ENCODE measurements at places on chromosomes 2 and 18.

DNA sequence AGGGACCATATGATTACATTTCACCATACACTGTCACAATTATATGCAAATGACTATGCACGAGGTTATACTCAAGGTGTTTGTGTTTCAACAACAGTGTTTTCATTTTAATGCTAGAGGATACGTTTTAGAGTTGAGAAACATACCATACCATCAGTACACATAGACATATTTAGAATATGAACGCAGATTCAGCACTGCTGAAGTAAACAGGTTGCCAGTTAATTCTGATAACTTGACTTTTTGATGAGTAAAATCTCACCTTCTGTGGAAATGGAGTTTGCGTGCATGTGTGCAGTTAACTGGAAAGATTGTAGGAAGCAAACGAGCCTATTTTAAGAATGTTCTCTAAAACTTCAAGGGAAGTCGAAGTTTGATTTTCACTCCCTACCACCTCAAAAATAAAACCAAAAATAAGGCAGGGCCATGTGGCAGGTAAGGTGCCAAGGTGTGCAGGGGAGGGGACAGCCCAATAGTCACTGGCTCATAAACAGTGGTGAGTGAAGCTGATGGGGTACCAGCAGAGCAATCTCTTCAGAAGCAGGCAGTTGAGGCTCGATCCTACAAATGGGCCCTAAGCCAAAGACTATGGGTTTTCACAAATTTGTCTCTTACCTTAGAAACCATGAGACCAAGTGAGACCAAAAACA lies 213.1 kb downstream of the IKZF2 start:
- no peak for DNase-seq

- DNase-seq, result no peak
Observed at GRCh38 chr2:146123256-146123655, 1603.3 kb upstream of the ZEB2 start.

DNA sequence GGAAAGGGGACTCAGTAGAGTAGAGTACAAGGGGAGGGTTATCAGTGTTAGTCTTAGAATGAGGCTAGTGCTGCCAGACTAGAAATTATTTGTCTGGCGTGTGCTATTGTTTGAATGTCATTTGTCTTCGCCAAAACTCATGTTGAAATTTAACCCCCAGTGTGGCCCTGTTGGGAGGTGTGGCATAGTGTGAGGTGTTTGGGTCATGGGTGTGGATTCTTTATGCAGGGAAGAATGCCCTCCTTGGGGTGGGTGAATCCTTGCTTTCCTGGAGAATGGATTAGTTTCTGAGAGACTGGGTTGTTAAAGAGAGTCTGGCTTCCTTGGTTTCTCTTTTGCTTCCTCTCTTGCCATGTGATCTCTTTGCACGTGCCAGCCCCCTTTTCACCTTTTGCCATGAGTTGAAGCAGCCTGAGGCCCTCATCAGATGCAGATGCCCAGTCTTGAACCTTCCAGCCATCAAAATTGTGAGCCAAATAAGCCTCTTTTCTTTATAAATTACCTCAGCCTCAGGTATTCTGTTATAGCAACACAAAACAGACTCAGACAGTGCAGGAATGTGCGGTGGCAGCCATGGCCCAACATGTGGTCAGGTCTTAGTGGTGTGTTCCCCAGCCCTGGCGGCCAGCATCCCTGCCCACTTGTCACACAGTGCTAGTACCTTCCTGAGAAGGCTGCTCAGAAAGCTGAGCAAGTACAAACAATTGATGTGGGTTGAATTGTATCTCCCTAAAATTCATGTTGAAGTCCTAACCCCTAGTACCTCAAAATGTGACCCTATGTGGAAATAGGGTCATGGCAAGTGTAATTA lies 48.4 kb upstream of the NAB1 start:
- DNase-seq, result no peak

- DNase-seq, result no peak
Observed at GRCh38 chr2:104976603-104977120, 61.2 kb upstream of the MRPS9 start.

DNA sequence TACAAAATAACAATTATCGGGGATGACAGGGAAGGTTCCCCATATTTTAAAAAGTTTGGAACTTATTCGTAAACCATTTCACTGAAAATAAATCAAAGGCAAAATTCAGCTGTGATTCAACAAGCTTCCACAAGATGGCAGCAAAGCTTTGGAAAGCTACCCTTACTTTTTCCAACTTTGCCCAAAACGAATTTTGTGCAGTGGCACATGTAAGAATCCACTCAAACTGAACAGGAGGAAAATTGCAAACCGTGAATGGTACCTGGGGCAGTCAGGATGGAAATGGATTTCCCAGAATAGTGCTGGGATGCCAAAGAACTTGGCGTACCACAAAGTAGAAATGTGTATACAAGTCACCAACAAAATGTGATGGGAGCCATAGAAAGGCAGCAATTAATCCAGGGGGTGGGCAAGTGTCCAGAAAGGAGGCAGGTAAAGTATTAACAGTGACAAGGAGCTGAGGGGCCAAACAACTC lies 10.7 kb downstream of the RPL31 start:
- DNase-seq, result peak; percentile 15

GRCh38 chr2:170222842-170223241 lies 44.9 kb downstream of the MYO3B start:
- DNase-seq, result no peak

GRCh38 chr2:217901835-217902378 lies 100.9 kb downstream of the TNS1 start:
- DNase-seq, result no peak

DNA sequence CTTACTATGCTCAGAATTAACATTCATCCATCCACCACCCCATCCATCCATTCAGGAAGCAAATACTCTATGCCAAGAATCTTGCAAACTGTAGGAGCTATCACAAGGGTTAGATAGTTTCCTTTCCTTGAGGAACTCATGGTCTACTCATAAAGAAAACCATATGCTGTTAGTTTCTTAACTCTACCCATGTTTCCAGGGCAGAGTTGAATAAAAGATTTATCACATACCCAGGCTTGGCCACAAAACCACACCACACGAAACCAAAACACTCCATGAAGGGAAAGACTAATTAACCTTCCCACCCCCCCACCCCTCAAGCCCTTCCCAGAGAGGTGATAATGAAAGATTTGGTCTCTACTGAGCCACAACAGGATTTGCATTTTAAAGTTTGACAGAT lies 23.7 kb upstream of the MSGN1 start:
- no peak for DNase-seq

DNA sequence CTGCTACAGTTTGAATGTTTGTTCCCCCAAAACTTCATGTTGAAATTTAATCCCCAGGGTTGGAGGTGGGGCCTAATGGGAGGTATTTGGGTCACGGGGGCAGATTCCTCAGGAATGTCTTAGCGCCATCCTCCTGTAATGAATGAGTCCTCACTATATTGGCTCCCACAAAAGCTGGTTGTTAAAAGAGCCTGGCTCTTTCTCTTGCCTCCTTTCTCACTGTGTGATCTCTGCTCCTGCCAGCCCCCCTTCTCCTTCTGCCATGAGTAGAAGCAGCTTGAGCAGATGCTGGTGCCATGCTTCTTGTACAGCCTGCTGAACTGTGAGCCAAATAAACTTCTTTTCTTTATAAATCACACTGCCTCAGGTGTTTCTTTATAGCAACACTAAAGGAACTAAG lies 721.0 kb upstream of the PKDCC start:
- DNase-seq, result no peak

- no peak for DNase-seq
Observed at GRCh38 chr18:79385708-79386341, 9.9 kb upstream of the NFATC1 start.

DNA sequence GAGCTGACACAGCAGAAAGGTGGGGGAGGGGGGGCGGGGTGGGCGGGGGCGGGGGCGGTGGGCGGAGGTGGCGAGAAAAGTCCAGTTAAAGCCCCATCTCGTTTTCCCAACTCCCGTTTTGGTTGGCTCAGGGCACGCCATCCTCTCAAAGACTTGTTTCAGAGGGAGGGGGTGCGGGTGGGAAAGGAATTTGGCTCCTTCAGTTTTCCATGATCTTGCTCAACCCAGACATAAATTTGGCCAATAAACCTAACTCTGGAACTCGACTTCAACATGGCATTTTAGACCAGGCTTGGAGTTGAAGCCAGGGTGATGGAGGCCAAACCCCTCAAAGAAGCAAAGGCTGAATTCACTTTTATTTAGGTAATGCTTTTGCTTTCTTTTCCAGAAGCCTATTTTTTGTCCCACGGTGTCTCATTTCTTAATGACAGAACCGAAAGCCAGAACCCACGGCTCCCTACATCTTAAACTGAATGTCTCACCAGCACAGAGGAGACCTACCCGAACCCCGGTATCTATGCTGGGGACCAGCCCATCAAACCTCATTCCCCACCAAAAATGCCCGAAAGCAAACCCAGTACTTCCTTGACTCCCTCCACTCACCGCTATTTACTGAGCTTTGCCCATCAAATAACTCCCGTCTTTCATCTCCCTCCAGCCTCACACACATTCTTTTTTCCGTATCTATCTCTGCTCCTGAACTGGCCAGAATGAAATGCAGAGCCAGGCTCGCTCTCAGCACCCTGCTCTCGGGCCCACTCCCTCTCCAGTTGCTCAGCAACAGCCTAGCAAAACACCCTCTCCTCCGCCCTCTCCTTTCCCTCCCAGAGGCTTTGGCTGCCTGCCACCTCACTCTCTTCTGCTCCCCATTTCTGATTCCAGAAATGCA lies 4.3 kb downstream of the IGFBP5 start:
- no peak for DNase-seq

GRCh38 chr2:43566461-43566729 lies 29.4 kb downstream of the THADA start:
- DNase-seq, result no peak

- no peak for DNase-seq
Observed at GRCh38 chr2:237470914-237471313, 16.1 kb upstream of the MLPH start.

DNA sequence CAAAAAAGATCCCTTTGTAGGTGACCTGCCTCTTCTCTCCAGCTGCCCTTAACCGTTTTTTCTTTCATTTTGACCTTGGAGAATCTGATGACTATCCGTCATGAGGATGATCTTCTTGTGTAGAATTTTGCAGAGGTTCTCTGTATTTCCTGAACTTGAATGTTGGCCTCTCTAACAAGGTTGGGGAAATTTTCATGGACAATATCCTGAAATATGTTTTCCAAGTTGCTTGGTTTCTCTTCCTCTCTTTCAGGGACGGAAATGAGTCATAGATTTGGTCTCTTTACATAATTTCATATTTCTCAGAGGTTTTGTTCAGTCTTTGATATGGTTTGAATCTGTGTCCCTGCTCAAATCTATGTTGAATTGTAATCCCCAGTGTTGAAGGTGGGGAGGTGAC lies 34.0 kb downstream of the ZC3H8 start:
- DNase-seq, result no peak

DNA sequence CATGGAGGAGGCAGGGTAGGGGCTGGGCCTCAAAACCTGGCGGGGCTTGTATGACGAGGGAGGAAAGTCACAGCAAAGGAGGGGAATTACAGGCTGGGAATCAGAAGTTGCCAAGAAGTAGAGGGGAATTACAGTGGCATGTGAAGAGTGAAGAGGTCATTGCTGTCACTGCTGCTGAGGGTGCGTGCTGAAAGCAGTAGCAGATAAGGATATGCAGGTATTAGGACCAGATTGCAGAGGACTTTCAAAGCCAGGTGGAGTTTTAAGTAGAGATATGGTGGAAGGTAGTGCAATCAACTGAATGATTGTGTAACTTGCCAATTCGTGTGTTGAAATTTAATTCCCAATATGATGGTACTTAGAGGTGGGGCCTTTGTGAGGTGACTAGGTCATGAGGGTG lies 19.4 kb upstream of the LRPPRC start:
- DNase-seq, result no peak

All from activated gamma-delta T cell treated with anti-CD3 and anti-CD28 coated beads, Interleukin-2, amount 50 U/mL, for 16 hours (primary cell).